Left renal pelvis (tissue), 4 donors: ENCODE measurements at places on chromosomes 16 and 17.
A peak's percentile ranks its signal among the peaks of the same experiment; 100 is the strongest.

DNA sequence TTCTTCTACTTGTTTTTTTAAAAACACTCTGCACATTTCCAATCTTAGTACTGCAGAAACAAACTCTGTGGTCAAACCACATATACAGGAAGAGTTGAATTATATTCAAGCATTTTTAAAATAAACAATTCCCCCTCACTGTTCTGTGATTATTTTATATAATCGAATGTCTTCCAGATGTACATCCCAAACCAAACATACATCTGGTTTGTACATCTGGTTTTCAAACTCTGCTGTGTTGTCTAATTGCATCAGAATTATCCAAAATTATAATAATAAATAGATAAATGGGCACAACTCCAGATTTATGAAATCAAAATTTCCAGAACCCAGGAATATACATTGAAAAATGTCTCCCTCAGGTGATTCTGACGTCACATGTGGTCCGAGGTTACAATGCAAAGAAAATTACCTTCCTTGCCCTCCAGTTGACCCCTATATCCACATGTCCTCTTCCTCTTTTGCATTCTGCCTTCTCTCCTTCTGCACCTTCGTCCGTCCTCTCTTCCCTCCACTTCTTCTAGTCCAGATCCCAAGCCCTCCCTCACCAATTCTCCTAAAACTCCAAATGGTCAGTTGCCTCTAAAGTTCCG is 13.3 kb upstream of the CCDC144A start:
- no peak for DNase-seq

- no peak for DNase-seq
These were observed 11.1 kb downstream of the TRPV3 start for GRCh38 chr17:3546521-3546920.

DNA sequence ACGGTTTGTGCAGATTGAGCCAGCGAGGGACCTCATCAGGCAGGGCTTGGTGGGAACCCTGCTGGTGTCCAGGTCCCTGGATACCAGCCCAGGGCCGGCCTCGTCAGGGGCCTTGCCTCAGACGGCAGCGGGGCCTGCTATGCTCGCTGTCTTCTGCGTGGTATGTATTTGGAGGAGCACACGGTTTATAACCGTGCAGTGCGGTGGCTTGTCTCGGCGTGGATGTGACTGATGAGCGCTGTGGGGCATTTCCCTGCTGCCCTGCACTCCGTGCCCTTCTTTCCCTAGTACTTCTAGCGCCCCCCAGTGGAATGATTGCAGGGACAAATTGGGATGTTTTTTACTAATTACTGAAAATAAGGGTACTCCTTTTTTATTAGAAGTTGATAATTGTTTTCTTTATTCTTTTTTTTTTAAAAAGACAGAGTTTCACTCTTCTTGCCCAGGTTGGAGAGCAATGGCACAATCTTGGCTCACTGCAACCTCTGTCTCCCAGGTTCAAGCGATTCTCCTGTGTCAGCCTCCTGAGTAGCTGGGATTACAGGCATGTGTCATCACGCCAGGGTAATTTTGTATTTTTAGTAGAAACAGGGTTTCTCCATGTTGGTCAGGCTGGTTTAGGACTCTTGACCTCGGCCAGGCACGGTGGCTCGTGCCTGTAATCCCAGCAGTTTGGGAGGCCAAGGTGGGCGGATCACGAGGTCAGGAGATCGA is 15.3 kb downstream of the TBCD start:
- DNase-seq: no peak

- peak; percentile 68 for DNase-seq
These were observed at the start of gene CYB561 for GRCh38 chr17:63445954-63446752. Gene CYB561 (minus strand): TSS chr17:63446306. CDS start chr17:63437547, 8,759 bp downstream.

- peak; percentile 68 for DNase-seq
These were observed at the start of gene GGA2 for GRCh38 chr16:23510164-23510914. Gene GGA2 (minus strand): TSS chr16:23510494. CDS start chr16:23510411, 83 bp downstream.

GRCh38 chr17:66892246-66892645 is 57.3 kb downstream of the CACNG5 start:
- DNase-seq: no peak

DNA sequence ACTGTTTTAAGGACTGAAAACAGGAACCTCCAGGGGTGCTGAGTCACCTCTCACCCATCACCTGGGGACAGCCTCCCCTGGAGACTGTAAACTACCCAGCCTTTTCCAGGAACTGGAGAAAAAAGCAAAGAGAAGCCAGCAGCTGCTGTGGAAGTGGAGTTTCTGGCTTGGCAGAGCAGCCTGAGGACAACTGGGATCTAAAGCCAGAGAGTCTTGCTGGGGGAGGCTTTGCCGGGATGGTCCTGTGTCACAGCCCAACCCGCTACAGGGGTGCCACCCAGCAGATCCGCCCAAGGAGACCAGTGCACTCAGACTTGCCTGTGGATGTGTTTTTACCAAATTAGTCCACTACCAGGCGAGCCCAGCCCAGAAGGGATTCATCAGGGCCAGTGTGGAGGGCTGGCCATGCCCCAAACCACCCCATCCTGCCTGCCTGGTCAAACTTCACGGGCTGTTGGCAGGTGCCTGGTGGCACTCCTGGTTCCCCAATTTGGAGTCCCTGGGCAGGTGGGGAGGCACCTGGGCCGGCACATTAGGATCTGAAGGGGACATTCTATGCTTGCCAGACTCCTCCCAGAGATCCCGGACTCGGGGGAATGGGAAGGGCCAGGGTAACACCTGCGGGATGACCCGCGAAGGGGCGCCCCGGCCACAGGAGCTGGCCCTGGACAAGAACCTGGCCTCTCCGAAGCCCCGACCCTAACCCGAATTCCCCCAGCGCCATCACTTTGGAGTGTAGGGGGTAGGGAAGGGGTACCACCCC is 771 bp downstream of the MSRB1 start:
- no peak for DNase-seq

DNA sequence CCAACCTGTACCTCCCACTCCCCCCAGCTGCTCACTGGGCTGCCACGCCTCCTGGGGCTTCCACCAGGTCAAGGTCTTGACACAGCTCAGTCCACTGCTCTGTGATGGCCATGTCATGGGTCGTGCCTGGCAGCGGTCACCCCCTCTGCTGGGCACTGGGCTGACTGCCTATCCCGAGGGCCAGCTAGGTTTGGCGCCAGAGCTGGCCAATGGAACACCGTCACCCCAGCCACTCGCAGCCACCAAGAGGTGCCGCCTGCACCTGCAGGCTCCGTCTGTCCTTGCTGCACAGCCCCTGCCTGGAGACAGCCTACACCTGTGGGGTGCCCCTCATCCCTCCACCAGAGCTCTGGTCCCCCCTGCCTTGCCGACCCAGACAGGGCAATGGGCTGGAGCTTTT is 4.5 kb upstream of the RAB40C start:
- no peak for DNase-seq

DNA sequence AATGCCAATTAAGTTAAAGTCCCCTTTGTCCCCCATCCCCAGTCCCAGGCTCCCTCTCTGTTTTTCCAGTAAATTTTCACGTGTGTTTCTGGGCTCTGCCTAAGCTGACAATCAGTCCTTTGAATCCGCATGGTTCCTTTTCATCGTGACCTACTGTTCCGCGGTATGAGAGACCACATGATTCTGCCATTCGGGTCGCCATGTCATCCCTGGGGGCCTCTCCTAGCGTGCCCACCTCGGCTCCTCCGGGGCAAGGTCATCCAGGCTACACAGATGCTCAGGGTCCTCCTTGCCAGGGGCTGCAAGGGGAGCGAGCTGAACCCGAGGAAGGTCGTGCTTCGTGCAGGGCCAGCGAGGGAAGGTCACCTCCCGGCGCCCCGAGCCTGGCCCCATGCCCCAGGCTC is 157.6 kb downstream of the RAB11FIP4 start:
- no peak for DNase-seq

GRCh38 chr17:39636587-39636926 is 387 bp upstream of the STARD3 start:
- no peak for DNase-seq

GRCh38 chr16:66651965-66652364 is 44.6 kb downstream of the CMTM4 start:
- DNase-seq: no peak

GRCh38 chr17:44795928-44796327 is 34.2 kb downstream of the GJC1 start:
- DNase-seq: no peak

GRCh38 chr17:62090021-62090824 is 25.1 kb upstream of the MED13 start:
- no peak for DNase-seq

- no peak for DNase-seq
These were observed 65.2 kb upstream of the SIAH1 start for GRCh38 chr16:48450367-48450766.

DNA sequence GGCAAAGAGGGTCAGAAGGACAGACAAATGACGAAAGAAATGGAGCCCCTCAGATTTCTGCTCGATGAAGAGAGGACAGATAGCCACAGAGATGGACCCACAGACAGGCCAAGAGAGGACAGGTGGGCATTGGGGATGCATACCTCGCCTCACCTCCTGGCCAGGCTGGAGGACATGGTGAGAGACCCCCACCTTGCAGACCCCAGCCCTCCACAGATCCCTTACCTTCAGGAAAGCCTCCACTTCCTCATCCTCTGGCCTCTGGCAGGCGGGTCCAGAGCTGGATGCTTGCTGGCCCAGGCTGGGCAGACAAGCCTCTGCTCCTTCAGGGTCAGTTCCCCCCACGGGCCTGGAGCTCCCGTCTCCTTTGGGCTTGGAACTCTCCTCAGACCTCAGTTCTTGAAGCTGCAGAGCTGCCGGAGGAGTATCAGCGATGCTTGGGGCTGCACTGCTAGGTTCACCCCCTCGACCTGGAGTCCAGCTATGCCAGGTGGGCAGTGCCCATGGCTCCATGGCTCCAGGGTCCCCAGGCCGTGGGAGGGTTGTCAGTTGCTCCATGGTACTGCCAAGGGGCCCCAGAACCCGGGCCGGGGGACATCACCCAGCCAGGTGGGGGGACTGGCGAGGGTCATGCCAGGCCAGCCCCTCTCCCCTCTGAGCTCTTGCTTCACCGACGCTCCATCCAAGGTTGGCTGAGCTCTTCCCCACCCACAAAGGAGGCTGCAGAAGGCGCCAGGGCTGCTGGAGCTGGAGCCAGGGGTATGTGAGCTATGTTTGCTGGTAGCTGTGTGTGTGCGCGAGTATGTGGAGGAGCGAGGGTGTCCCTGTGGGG is 1.0 kb downstream of the TSPOAP1 start:
- DNase-seq: no peak

GRCh38 chr17:45036691-45037090 is 14.7 kb downstream of the DCAKD start:
- DNase-seq: no peak

DNA sequence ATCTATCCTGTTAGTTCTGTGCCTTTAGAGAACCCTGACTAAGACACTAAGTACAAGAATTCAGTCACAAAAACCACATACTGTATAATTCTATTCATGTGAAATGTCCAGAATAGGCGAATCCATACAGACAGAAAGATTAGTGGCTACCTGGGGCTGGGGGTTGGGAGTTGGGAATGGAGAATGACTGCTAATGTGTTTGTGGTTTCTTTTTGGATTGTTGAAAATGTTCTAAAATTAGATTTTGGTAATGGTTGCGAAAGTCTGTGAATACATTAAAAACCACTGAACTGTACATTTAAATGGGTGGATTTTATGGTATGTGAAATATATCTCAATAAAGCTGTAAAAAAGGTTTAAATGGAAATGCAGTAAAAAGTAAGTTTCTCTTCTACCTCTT is 80.4 kb upstream of the AKTIP start:
- no peak for DNase-seq

DNA sequence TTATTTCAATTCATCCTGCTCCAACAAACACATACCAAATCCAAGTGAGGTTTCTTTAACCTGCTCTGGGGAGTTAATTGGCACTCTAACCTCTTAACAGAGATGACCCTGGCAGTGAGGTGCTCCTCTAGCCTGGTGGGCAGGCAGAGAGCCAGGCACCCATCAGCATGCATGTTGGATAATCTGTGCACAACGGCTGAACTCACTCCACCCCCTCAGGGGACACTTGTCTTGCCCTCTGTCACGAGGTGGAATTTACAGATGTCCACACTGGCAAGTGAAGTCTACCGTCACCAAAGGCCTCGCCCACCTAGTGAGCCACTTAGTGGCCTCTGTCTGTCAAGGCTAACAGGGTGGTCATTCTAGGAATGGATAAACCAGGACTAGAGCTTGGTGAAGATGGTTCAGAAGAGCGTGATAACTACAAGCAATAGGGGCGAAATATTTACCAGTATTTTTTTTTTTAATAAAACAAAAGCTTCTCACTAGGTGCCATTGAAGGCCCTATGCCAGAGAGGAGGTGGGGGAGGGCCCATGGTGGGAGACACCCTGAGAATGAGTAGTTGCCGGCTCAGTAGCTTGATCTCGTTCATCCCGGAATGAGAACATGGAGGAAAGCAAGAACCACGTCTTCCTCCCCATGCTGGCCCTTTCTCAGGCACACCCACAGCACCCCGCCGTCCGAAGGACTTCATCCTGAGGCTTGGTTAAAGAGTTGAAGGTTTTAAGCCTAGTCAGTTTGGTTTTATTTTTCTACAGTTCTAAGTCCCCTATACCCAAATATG is 25.2 kb downstream of the PLD6 start:
- no peak for DNase-seq

GRCh38 chr16:79276501-79276900 is 324.0 kb downstream of the MAF start:
- DNase-seq: no peak

- DNase-seq: no peak
These were observed 102.3 kb upstream of the GOT2 start for GRCh38 chr16:58836427-58836826.

GRCh38 chr17:37740915-37741314 is 3.9 kb downstream of the HNF1B start:
- no peak for DNase-seq

DNA sequence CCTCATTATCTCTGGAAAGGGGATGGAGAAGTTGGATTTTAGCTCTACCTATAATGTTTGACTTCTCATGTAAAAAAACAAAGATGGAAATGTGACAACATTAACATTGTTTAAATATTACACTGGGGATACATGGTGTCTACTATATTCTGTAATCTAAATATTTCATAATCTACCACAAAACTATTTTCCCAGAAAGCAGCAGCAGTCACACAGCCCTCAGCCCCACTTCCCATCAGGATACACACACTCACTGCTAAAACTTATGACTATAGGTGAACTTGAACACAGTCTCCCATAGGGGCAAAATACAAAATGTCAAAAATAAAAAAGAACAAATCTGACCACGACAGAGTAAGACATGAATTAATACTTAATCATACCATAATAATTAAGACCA is 95.7 kb downstream of the KANSL1 start:
- no peak for DNase-seq

GRCh38 chr17:12545877-12546513 is 119.7 kb upstream of the MYOCD start:
- DNase-seq: no peak

DNA sequence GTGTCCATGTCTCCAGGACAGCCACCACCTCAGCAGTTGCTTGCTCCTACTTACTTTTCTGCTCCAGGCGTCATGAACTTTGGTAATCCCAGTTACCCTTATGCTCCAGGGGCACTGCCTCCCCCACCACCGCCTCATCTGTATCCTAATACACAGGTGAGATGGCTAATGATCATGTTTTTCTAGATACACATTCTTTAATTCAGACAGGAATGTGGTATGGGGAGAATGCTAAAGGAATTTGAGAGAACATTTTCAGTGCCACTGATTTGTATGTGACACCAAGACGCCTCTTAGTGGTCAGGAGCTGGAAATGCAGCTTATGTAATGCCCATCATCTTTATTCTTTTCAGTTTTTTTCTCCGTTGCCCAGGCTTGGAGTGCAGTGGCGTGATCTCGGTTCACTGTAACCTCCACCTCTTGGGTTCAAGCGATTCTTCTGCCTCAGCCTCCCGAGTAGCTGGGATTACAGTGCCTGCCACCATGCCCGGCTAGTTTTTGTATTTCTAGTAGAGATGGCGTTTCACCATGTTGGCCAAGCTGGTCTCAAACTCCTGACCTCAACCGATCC is 8.9 kb upstream of the RAPGEFL1 start:
- no peak for DNase-seq

GRCh38 chr17:44353672-44354331 is 8.7 kb downstream of the GRN start:
- DNase-seq: no peak
